Stimulated activated CD8-positive, alpha-beta memory T cell treated with anti-CD3 and anti-CD28 coated beads, Interleukin-15, amount 100 ng/mL, for 48 hours (primary cell): ENCODE measurements at places on chromosomes 2 and 18.

GRCh38 chr18:26096852-26097251, 6.4 kb upstream of the SS18 start:
- DNase-seq: no peak

- DNase-seq: no peak
Observed at GRCh38 chr2:150859877-150860276, 372.4 kb upstream of the RND3 start.

DNA sequence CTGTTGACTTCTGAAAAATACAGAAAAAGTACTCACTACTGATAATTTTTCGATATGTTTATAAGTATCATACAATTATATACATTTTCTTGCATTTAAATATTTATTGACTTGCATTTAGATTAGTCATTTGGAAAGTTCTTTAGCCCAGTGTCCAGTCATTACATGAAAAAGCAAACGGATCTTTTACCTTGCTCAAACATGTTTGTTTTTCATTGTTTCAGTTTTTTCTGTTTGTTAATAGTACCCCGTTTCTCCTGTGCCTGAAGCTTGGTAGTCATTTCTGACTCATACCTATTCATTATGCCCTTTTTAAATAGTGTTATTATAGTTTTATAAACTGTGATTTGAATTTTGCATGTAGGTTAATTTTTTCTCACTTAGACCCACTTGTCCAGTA, 28.1 kb downstream of the CEP192 start:
- no peak for DNase-seq

- DNase-seq: no peak
Observed at GRCh38 chr2:67498931-67499330, 101.8 kb downstream of the ETAA1 start.

DNA sequence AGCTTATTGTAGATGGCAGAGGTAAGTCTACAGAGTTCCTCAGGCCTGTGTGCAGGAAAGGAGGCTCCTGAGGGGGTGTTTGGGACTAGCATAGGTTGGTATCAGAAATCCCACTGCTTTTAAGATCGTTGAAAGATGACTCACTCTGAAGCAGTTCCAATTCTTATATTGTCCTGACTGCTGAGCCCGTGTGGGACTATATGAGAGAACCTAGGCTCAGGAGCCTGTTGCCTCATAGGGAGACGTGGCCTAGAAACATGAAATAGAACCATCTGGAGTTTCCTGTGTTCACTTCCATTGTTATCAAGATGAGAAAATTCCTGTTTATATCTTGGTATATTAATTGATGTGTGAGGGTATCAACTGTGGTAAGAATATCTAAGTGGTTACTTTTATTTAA, 5.7 kb downstream of the CCT7 start:
- DNase-seq: no peak
